ENCODE measurements at places on chromosomes 1 and 21. TPM values are rescaled to one million over a fixed set of nuclear protein-coding genes. Genes with fewer than 3 reads are reported as not detected.

The AUNIP gene
- total RNA-seq: 10.3 TPM

The TFF2 gene
- not detected for total RNA-seq

The CTPS1 gene
- 53.4 TPM for total RNA-seq

The TOE1 gene
- total RNA-seq: 21.9 TPM

The LIN28A gene
- not detected for total RNA-seq

The RIMS3 gene
- total RNA-seq: not detected

The FAM110D gene
- not detected for total RNA-seq

The TRIM67 gene
- total RNA-seq: not detected

The HSD11B1 gene
- total RNA-seq: not detected

The LCE1E gene
- not detected for total RNA-seq

Measured in MG63 (cell line).